ENCODE measurements at places on chromosomes 3 and 15.

DNA sequence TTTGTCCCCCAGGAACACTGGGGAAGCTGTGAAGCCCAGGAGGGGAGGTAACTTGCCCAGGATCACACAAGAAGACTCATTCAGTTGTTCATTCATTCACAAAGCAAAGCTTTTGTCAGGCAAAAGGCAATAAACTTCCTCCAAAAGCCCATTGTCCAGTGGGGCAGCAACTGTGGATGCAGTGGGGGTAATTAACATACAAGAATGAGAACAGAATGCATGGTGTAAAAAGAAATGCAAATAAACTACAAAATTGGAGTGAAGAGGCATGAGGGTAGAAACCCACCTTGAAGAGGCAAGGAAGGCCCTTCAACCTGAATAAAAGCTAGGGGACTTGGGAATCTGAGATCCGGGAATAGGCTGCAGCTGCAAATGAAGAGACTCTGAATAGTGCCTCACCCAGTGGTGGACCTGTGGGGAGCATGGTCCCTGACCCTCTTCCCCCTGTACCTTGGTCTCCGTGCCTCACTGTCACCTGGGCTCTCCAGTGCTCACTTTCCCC, 363.6 kb downstream of the CLSTN2 start:
- no peak for DNase-seq

DNA sequence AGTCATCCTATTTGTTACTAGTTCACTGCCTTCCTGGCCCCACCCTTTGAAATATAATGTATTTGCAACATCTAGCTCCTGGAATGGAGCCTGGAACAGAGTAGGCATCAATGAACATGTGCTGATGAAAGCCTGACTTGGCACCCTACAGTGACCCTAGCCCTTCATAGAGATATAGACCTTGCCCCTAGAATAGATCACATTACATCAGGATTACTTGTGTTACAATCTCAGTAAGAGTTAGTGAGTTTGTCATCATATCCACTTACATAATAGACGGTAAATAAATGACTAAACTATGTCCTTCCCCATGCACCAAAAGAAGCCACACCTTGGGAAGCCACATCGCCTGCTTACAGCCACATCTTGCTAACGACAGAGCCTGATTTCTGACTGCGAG, 110.5 kb upstream of the WNT5A start:
- no peak for DNase-seq

- DNase-seq = no peak
Measured at GRCh38 chr3:177836671-177837070, 639.4 kb upstream of the TBL1XR1 start.

GRCh38 chr3:10599444-10599843, 94.1 kb upstream of the ATP2B2 start:
- DNase-seq = no peak

GRCh38 chr3:57923101-57923500, 85.1 kb upstream of the FLNB start:
- no peak for DNase-seq

DNA sequence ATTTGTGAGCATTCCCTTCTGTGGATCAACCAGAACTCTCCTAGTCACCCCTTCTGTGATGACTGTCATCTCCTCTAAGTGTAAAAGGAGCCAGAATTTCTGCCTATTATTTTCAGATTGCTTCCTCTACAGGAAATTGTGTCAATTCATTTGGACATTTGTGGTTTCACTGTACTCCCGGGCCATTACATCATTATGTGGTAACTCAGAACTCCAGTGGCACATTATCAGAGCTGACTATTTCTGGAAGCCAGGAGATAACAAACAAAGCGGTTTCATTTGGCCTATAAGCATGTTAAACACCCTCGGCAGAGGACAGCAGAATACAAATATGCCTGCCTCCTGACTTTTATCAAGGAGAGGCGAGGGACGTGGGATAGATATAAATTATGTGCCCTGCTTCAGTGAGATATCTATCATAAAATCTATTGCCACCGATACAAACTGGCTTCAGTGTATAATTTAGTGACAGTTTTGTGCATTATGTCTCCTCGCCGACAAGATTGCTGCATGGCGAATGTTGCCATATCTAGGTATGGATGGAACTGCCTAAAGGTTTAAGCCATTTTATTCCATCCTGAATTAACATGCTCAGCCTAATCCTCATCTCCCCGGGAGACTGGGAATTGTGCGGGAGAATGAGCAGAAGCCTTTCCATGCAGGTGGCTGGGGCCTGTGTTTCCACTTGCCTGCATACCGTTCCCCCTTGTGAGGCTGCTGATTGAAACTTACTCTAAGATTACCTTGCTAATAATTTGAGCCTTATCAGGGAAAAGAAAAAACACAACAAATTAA, 193.4 kb upstream of the SEMA6D start:
- DNase-seq = no peak

DNA sequence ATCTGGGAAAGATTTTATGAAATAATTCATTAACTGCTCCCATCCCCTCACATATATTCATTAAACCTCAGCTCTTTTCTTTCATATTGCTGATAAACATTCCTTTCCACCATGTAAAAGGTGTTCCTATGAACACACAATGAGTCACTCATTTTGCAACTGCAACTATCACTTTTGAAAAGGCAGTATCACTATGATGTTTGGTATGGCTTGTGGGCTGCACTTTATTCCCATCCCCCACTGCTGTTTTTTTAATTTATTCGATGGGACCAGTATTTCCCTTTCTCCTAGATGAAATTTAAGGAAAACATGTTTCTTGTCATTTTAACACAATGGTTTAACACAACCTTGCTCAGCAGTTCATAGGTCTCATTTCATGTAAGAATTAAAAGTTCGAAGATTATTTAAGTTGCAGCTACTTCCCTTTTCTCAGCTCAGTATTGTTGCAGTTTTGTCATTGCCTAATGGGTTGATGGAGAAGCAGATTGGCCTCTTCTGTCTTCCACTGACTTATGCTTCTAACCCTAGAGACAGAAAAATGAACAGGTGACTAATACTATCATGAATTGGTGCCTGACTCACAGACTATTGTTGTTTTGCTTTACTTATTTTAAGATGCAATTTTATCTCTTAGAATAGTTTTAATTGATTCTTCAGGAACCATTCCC, 280.3 kb downstream of the ZPLD1 start:
- DNase-seq = no peak

DNA sequence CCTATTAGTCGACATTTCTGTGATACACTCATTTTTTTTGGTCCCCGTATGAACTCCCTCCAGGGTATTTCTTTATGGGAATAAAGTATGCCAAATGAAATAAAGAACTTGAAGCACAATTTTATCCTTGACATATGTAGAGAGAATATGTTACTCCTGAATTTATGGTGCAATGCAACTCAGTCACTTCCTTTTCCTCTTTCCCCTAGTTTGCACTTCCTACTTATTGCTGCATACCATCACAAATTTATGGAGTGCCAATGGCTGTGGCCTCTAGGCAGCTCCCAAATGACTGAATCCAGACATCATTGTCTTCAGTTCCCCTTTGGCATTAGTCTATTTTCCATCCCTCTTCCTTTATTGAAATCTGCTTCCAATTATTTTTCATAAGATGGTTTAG, 403.5 kb downstream of the FHIT start:
- DNase-seq = no peak

DNA sequence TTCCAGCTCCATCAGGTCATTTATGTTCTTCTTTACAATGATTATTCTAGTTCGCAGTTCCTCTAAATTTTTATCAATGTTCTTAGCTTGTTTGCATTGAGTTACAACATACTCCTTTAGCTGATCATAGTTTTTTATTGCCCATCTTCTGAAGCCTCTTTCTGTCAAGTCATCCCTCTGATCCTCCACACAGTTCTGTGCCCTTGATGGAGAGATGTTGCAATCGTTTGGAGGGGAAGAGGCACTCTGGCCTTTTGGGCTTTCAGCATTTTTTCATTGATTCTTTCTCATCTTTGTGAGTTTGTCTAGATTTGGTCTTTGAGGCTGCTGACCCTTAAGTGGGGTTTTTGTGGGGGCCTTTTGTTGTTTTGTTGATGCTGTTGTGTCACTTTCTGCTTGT, 234.6 kb upstream of the CBLB start:
- DNase-seq = no peak

DNA sequence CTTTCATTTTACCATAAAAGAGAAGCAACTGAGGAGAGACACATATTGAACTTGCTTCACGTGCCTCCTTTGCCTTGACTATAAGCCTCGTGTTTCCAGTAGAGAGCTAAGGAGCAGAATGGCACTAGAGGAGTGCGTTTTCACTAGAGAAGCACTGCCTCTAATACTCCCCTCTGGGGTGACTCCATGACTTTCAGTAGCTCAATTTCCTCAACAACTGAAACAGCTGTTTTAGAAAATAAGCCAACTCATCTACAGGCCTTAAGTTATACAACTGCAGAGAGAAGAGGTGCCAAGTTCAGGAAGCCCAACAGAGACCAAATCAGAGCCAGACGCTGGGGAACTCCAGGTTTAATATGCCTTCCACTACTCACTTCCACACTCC, 1.9 kb downstream of the UBP1 start:
- DNase-seq = no peak

DNA sequence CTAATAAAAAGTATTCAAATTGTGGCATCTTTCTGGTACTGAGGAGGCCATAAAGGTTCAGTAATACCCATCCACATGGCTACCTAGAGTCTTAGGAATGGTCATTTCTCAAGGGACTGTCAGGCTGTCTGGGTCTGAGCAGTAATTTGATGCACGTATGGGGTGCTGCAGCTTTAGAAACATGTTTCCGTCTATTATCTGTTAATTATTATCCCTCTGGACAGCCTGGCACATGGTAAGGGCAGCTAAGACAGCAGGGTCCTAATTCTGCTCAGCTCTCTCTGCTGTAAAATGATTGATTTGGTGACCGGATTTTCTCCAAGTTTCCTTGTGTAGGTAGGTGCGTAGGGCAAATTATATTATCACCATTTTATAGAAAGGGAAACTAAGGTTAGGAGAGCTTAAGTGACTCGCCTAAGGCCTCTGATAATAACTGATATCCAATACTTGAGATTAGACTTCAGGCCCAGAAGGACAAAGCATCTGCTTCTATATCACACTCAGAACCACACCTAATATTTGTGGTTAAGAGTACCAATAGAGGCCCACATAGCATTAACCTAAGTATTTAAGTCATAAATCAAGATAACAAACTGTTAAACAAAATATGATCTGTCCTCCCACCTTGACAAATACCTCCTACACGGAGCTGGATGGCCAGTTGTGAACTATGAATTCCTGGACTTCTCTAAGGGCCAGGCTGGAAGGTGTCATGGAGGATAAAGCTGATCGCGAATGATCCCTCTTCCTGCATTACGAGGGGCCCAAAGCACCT, 2.9 kb upstream of the RAP2B start:
- DNase-seq = no peak

DNA sequence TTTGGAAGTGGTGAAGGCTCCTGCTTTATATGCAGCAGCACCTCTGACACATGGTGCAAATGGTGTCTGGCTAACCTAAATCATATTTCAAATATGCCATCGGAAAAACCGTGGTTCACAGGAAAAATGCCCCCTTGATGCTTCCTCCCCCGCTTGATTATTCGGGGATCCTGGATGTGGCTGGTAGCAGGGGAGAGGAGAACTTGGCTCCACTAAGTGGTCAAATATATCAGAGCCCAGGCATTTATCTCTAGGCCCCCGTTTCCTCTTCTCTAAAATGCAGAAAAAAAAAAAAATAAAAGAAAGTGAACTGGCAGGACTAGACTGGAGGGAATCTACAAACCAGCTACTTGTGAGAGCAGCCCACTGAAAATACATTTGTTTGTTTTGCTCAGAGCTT, 18.2 kb upstream of the ATP2B2 start:
- DNase-seq = no peak

DNA sequence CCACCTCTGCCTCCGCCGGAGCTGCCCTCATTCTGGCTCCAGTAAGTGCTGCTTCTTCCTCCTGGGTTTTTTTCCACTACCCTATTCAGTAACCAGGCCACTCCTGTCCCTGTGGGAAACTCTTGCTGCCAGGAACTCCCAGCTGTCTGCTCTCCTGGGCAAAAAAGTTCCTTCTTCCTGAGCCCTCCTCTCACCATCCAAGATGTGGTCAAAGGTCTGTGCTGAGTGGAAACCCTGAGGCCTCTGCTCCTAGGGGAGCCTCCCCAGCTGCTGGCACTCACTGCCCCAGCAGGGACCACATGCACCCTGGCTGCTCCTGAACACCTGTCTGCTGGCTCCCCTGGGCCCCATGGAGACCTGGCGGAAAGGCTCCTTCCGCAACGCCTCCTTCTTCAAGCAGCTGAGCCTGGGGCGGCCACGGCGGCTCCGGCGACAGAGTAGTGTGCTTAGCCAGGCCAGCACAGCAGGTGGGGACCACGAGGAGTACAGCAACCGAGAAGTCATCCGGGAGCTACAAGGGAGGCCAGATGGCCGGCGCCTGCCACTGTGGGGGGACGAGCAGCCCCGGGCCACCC, 454 bp downstream of the C15orf62 start:
- DNase-seq = no peak

DNA sequence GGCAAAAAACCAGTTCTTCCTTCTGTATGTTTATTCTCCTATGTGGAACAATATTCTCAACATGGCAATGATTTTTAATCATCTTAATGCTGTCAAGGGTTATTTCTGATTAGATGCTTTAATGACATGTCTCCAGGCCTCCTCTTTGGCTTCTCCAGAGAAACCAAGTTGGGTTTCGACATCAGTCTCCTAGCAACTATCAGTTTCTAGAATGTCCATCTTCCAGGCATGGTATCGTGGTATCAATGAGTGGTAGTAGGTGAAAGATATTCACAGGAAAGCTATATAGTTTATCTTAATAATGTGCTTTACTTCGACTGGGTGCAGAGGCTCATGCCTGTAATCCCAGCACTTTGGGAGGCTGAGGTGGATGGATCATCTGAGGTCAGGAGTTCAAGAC, 128.5 kb downstream of the C3orf70 start:
- no peak for DNase-seq

DNA sequence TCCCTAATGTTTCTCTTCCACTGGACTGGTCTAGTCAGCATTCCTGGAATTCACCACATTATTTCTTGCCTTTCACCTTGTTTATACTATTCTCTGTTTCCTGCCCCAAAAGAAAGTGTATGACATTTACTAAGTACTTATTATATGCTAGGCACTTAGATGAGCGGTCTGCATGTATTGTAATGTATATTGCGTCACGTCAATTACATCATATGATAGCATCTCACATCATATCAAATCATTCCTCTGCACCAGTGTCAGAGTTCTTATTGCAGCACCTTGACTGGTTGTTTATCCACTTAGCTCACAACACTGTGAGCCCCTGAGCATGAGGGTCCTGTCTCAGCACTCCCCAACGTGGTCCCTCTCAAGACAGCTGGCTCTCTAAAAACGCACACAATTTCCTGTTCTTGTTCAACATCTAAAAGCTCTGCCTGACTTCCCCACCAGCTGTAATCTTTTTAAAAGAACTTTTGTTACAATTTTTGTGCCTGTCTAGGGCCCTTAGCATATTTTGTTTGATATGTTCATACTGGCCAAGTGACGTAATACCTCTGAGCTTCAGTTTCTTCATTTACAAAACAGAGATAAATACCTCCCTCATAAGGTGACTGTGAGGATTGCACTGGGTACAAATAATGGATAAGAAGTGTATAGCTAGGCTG, 58.8 kb downstream of the ARHGAP31 start:
- DNase-seq = no peak

DNA sequence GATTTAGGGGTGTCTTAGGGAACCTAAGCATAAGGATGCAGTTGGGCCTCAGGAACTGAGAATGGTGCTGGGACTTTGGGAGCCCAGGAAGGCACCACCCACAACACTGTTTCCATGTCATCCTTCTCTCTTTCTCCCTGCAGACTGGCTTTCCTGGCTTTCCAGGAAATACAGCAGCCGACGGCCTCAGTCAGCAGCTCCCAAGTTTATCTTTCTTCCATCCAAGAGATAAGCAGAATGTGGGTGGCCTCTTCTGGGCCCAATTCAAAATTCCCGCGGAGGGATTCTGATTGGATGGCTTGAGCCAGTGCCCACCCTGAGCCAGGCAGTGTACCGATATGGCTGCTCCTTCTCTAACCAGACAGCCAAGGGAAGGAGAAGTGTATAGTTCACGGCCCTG, 4.5 kb upstream of the CLN6 start:
- DNase-seq = no peak
